ENCODE measurements at places on chromosomes 11 and 22.

DNA sequence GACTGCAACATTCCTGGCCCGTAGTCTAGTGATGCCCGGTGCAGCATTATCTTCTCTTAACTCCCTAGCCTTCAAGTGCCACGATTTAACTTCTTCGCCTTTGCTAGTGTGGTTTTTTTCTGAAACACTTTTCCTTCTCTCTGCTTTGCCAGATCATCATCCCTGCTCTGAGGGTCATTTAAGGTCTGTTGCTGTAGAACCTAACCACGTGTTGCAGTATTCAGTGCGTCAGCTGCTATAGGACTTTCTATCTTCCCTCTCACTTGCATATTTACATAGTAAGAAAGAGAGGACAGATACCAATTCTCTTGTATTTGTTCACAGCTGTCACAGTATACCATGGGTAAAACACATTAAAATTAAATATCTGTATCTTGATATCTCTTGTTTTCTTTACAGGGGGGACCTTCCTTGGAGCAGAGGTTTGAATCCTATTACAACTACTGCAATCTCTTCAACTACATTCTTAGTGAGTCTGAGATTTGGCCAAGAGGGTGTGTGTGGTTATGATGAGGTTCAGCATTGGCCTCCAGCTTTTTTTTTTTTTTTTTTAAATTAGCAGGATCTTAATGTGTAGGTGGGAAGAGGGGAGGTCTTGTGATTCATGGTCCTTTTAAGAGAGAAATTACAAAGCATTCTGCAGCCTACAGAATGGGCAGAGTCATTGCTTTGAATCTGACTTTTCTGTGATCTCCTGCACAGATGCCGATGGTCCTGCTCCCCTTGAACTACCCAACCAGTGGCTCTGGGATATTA lies 13.5 kb downstream of the EIF3L start:
- no peak for DNase-seq

GRCh38 chr11:65130631-65131416 lies 3.5 kb downstream of the SYVN1 start:
- DNase-seq: no peak

DNA sequence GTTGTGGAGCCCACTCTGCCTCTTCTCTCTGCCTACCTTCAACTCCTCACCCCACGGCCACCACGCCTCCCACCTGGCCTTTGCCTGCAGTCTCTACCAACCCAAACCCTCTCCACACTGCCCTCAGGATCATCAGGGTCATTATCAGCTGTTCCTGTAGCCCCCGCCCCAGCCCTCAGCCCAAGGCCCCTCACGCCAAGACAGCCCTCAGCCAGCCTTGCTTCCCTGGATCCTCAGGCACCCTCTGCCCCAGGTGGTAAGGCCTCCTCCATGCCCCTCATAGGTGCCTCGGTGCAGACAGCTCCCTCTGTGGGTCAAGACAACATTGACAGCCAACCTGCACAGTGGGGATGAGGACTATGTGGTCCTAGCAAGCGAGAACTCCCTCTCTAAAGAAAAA lies 1.7 kb downstream of the SBF1 start:
- DNase-seq: no peak

DNA sequence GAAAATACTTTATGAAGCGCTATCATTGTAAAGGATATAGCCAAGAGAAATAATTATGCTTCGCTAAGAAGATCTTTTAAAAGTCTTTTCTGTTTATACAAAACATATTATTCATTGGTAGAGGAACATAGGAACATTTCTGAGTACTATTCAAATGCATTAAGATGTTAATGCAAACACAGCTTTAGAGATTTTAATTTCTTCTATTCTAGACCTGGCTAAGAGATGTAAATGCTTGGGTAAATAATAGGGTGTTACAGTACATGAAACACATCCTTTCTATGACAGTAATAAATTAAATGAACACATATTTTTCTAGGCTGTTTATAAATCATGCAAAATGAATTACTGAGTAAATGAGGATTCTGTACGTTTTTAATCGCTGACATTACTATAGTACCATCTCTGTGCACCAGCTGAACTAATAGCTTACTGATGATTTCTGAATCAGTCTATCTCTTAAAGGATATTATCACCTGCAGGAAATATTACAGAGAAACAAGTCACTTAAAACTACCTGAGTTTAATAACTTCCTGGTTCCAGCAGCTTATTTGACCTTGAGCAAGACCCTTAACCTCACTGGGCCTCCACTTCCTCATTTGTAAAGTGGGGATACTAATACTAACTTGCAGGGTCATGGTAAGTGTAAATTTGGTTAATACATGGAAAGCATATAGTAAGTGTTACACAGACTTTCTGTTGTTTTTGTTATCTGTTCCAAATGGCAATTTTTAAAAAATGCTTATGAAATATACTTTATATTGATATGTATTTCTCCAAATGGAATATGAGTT lies 344.9 kb downstream of the DYNC2H1 start:
- no peak for DNase-seq

GRCh38 chr22:48884786-48885185 lies 942.9 kb downstream of the BRD1 start:
- no peak for DNase-seq

DNA sequence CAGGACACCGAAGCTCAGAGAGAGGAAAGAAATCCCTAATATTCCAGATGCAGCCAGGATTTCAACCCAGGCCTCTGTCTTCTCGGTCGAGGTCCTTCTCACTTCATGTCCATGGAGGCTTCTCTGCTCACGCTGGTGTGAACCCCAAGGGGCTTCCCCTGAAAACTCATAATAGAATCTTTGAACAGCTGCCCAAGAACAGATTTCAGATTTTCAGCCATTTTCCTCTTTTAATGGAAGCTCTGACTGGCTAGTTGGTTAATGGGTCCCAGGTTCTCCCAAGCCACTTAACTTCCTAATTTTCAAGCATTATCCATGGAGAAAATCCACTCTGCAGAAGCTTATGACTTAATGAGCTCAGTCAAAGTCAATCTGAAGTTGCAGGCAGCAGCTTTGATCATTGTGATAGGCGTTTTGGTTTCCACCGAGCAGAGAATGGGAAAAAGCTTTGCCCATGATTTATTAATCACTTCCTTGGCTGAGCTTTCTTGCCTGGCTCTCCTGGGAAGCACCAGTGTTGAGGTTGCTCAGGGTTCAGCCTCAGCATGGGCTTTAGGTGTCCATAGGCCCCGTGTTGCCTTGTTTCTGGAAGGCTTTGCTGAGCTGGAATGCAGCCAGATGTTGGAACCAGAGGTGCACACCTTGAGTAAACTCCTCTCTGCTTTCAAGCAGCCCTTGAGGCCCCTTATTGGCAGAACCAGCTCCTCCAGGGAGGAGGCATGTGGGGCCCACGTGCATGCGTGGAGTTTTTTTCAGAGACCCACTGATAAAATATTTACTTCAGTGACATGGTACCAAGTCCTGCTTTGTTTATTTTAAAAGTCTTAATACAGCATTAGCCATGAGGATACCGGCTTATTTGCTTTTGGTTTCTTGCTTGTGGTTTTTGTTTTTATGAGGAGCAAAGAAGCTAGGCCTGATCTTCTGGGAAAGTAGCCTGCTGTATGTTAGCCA lies 25.5 kb downstream of the LDLRAD3 start:
- DNase-seq: no peak

DNA sequence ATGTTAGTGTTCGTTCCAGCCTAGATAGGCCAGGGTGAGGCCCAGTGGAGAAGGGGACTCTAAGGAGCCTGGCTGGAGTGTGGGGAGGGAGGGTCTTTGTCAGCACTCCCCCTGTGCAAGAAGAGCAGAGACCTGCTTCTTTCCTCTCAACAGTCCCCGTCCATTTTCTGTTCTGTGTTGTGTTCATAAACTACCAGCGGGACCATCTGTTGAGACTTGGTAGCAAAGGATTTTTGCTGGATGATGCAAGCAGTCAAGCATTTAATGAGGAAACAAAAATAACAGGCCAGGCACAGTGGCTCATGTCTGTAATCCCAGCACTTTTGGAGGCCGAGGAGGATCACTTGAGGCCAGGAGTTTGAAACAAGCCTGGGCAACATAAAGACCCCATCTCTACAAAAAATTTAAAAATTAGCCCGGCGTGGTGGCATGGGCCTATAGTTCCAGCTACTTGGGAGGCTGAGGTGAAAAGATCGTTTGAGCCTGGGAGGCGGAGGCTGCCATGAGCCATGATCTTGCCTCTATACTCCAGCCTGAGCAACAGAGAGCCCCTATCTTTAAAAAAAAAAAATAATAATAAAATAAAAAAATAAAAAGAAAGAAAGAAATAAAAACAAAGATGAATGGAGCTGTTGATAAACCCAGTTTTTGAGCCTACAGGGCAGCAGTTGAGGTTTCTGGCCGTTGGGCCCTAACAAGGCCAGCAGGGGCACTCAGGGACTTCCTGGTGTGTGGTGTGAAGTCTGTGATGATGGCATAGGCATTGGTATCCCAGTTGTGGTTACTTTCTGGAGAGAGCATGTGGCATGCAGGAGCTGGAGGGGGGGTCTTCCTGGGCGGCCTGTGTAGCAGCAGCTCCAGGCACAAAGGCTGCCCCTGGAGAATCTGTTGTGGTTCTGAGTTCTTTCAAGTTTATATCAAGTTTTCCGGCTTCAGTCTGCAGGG lies 1.7 kb upstream of the TXNRD2 start:
- no peak for DNase-seq

- no peak for DNase-seq
Observed at GRCh38 chr22:25039255-25039654, 86.7 kb downstream of the KIAA1671 start.
